ENCODE measurements at places on chromosomes 2 and 18. TPM values are rescaled to one million over a fixed set of nuclear protein-coding genes. Genes with fewer than 3 reads are reported as not detected.

The TRIP12 gene
- 256 TPM for total RNA-seq

The DNAJC5G gene
- total RNA-seq = not detected

The DTNA gene
- 31.3 TPM for total RNA-seq

The ANKRD62 gene
- under 0.01 TPM for total RNA-seq

The GPR75 gene
- total RNA-seq = 1.2 TPM

The RAB6D gene
- not detected for total RNA-seq
